ENCODE measurements at places on chromosomes 2 and 18.
A peak's percentile ranks its signal among the peaks of the same experiment; 100 is the strongest.

DNA sequence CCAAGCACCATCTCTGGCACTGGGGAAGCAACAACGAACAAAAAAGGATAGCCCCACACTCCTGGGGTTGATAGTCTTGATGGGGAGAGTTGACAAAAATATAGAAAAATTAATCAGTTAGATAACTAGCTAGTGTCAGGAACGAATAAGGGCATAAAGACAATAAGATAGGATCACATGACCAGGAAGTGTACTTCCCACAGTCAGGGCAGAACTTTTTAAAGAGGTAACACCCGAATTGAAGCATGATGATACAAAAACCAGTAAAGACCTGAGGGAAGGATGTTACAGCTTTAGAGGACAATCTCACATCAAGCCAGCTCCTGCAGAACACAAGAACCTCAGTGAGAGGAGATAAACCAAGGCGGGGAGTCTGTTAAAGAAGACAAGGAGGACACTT, 295.4 kb upstream of the CRIM1 start:
- DNase-seq, result no peak

GRCh38 chr18:74501386-74501785, 5.2 kb downstream of the CNDP2 start:
- no peak for DNase-seq

GRCh38 chr2:170092436-170093060, 85.4 kb upstream of the MYO3B start:
- DNase-seq, result peak; percentile 65

DNA sequence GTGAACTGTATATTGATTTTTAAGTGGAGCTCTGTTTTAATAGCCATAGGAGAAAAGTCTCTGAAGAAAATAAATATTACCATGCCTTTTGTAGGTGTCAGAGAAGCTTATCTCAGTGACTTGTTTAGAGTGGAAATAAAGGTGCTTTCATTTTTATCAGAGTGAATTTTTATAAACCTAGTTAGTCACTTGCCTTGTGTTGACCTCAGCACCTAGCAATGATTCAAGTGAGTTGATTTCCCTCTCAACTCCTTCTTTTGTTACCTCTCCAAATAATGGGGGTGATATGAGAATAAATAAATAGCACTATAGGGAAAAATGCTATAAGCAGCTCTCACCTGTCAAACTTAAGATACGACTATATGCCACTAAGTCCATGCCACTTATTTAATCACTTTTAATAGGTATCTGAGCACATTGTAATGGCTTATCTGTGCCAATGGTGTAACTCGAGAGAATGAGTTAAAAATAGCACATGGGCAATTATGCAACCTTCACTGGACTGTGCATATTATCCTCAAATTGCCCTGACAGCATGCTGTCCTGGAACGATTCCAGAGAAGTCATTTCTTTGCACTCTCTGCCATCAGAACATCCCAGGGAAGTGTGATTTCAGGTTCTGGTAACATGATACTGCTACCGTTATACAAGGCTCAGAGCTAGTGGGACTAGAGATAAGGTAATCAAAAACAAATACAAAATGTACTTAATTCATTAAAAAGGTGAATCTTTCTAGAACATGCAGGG, 290.8 kb downstream of the CCDC85A start:
- DNase-seq, result peak; percentile 47

GRCh38 chr2:169275696-169276444, 86.5 kb downstream of the LRP2 start:
- no peak for DNase-seq

- peak; percentile 56 for DNase-seq
These were observed 158.0 kb downstream of the LTBP1 start for GRCh38 chr2:33104726-33105125.

GRCh38 chr18:66724664-66725356, 120.9 kb upstream of the CDH19 start:
- no peak for DNase-seq

- DNase-seq, result no peak
These were observed 539.0 kb downstream of the SOX11 start for GRCh38 chr2:6231166-6231565.

- DNase-seq, result no peak
These were observed 316.3 kb downstream of the AGPS start for GRCh38 chr2:177708660-177709444.

- no peak for DNase-seq
These were observed 139.0 kb downstream of the ANKRD44 start for GRCh38 chr2:197171582-197171981.

DNA sequence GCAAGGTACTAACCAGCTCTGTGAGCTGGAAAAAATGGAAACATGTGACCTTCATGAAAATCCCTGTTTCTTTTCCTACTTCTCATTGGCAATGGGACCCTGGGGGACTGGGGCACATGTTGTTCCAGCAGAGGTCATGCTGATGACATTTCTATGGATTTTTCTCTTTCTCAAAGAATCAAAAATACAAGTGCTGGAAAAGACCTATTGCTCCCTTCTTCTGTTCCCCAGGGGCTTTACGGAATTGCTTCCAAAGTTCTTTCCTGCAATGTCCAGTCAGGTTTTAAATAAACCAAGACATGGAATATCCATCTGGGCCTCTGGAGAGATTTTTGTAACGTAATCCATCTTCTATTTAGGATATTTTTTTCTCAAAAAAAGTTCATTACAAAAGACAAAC, 1006.1 kb upstream of the CELF4 start:
- no peak for DNase-seq

GRCh38 chr2:68045342-68045741, 17.5 kb downstream of the C1D start:
- DNase-seq, result peak; percentile 62

DNA sequence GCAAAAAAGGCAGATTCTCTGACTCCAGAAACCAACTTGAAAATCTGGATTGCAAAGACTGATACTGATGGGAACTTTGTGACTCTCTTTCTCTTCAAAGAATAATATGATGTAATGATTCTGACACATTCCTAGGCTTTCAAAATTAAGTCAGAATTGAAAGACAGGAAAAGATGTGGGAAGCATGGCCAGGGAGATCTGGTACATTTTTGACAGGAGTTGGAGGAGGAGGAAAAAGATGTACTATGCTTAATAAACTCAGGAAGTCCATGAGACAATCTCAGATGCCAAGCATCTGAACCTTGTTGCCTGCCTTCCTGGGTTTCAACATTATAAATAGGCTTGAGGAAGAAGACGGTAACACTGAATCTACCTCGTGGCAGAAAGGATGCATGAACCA, 34.2 kb downstream of the KLF7 start:
- DNase-seq, result no peak

DNA sequence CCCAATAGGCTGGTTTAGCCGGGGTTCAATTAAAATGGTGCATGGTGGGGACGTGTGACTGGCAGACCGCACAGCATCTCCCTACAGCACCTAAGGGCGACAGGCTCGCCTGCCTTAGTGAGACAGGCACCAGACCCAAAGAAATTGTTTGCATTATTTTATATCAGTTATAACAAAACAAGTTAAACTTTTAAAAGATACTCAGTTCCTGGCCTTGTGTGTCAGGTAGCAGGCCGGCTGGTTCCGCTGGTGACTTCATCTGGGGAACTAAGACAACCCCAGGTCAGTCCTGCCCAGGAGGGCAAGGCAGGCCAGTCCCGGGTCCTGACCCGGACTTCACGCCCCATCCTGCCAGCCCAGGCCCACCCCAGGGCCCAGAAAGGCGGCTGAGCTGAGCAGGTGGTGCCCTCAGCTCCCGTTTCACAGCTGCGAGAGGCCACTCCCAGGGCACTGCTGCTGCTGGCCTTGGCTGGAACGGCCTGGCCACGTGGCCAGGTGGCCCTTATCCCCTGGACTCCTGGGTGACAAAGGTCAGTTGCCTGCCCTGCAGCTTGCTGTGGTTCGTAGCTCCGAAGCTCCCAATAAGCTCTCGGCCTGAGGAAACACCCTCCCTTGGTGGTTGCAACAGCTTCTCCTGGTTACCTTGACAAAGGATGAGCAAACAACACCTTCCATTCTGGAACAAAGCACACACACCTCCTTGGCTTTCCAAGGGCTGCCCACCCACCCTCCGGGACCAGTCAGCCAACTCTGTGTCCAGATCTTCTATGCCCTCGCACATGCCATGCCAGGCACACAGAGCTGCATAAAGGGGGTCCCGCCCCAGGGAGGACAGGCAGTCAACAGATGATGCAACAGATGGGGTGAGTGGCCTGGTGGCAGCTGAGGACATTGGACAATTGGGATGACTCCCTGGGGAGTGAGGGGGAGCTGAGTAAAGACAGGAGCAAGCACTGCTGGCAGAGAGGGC, 11.3 kb upstream of the AGXT start:
- DNase-seq, result no peak

- DNase-seq, result no peak
These were observed 326.8 kb downstream of the CCDC85A start for GRCh38 chr2:56510610-56511009.

GRCh38 chr2:6878549-6878948, 972 bp downstream of the RSAD2 start:
- DNase-seq, result no peak

- no peak for DNase-seq
These were observed 114.9 kb upstream of the OSR1 start for GRCh38 chr2:19473350-19473749.

- no peak for DNase-seq
These were observed 68.0 kb upstream of the NETO1 start for GRCh38 chr18:72935744-72936143.

DNA sequence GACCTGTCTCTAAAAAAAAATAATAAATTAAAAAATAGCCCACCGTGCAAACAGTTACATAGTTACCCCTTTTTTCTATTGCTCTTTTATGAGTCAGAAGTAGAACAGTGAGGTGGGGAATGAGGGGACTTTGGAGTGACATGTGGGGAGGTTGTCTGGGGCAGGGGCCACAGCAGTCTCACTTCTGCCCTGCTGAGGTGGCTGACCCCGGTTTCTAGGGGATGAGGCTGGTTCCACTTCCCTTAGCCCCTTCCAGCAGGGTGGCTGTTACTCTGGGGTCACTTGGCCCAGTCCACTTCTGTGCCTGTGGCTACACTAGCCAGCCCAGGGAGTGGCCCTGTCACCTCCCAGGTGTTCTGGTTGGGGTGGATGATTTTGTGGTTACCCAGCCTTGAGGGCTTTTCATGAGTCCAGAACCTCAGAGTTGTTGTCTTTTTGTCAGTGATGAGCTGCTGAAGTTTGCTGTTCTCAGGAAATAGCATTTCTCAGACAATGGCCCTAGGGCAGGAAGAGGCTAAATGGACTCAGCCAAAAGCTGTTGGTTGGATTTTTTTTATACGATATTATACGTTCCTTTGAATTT, 28.0 kb upstream of the SCLY start:
- DNase-seq, result no peak

DNA sequence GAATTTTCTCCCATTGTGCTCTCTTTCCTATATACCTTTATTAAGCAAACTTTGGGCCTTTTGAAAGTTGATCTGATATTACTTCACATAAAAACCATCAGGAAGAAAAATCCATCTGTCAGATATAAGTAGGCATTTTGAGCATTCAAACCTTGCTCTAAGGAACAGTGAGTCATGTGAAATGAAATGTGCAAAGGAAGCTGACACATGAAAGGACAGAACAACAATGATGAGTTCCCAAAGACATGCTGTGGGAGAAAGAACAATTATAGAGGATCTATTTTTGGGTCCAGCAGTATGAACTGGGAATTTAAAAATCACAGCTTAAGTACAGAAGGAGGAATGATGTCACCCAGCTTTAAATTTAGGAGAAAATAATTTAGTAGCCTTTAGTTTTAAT, 18.1 kb downstream of the CALCRL start:
- DNase-seq, result peak; percentile 73

- peak; percentile 85 for DNase-seq
These were observed 59.5 kb upstream of the SP3 start for GRCh38 chr2:174024524-174025270.

- DNase-seq, result no peak
These were observed 267.8 kb downstream of the DPP10 start for GRCh38 chr2:114709936-114710850.

- DNase-seq, result no peak
These were observed 31.7 kb downstream of the HRH4 start for GRCh38 chr18:24491927-24492834.

DNA sequence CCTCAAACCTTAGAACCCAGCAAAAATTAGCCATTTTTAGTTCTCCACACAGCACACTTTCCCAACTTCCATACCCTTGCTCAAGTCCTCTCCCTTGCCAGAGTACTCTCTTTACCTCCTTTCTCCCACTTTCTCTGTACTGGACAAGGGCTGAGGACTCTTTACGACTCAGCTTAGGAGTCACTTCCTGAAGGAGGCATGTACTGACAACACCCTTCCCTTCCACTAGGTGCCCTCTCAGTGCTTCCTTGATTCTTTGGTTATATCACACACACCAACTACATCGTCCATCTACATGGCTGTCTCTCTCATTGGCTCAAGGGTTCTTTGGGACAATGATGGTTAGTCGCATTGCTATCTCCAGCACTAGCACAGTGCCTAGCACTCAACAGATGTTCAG, 5.2 kb upstream of the C18orf63 start:
- peak; percentile 35 for DNase-seq

DNA sequence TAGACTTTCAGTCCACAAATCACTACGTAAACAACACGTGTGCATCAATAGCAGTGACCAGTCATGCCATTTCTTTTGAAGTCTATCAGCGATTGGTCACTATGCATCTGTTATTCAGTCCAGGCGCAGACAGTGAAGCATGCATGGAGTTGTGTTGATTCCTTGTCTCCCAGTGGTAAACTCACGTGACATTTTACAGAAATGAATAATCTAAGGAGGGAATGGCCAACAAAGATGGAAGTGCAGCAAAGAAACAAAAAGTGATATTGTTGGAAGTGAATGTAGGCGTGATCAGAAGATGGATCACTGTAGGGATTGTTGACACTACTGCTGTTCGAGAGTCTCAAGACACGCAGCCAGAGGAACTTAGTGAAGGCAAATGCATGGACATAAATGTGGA, 317.8 kb upstream of the MGAT5 start:
- no peak for DNase-seq

GRCh38 chr2:70706026-70706795, 61.8 kb downstream of the ADD2 start:
- DNase-seq, result no peak

- DNase-seq, result no peak
These were observed 138.2 kb upstream of the NRP2 start for GRCh38 chr2:205543937-205544702.

Measured in fibroblast of skin of abdomen (primary cell).